ENCODE measurements at places on chromosomes 11 and 22.

GRCh38 chr22:44543781-44544477 is 45.9 kb upstream of the RTL6 start:
- DNase-seq = no peak

DNA sequence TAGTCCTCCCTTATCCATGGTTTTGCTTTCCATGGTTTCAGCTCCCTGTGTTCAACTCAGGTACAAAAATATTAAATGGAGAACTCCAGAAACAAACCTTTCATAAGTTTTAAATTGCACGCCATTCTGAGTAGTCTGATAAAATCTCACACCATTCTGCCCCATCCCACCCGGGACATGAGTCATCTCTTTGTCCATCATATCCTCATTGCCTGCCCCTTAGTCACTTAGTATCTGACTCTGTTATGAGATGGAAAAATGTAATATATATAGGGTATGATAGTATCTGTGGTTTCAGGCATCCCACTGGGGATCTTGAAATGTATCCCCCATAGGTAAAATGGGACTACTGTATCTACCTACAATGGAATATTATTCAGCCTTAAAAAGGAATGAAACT is 35.5 kb upstream of the FGF3 start:
- DNase-seq = no peak

DNA sequence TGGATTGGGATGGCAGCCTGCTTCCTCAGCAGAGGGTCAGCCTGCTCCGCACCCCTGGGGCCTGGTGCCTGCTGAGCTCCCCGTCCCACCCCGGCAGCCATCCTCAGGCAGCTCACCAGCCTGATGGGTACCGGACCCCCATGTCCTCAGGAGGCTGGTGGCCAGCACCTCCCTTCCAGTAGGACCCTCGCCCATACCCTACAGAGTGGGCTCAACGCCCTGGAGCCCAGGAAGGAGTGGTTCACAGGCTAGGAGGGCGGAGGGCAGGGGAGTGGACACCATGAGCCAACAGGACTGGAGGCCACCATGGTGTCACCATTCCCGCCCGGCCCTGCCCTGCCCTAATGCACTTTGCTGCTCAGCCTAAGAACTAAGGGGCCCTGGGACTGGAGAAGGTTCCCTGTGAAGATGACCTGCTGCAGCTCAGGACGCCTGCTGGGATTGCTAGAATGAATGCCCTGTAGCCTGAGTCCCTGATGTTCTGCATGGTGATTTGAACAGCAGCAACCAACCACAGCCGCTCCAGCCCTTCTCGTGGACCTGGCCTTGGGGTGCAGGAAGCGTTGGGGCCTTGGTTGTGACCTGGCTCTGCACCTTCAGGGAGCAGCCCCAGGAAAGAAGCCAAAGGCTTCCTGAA is 1080.8 kb downstream of the BRD1 start:
- DNase-seq = no peak

- no peak for DNase-seq
These were observed 574 bp downstream of the PRSS23 start for GRCh38 chr11:86800960-86801272.

- DNase-seq = no peak
These were observed 33.1 kb upstream of the TP53I11 start for GRCh38 chr11:44983786-44984185.

GRCh38 chr22:44074337-44074984 is 50.4 kb downstream of the PARVB start:
- no peak for DNase-seq

GRCh38 chr11:134794192-134794591 is 382.1 kb upstream of the B3GAT1 start:
- no peak for DNase-seq

- DNase-seq = no peak
These were observed 1032.7 kb upstream of the TENM4 start for GRCh38 chr11:80473562-80473961.

- no peak for DNase-seq
These were observed 40.2 kb upstream of the SLC25A1 start for GRCh38 chr22:19218541-19219233.

- no peak for DNase-seq
These were observed 107.7 kb downstream of the ELP4 start for GRCh38 chr11:31617246-31617645.

- no peak for DNase-seq
These were observed 177.2 kb upstream of the MTMR2 start for GRCh38 chr11:96101146-96101545.

GRCh38 chr11:46120346-46121300 is 631 bp downstream of the PHF21A start:
- DNase-seq = peak; percentile 69

- no peak for DNase-seq
These were observed 258.9 kb downstream of the BRD1 start for GRCh38 chr22:49568751-49569285.

- DNase-seq = no peak
These were observed 39.7 kb downstream of the FAT3 start for GRCh38 chr11:92264350-92264749.

DNA sequence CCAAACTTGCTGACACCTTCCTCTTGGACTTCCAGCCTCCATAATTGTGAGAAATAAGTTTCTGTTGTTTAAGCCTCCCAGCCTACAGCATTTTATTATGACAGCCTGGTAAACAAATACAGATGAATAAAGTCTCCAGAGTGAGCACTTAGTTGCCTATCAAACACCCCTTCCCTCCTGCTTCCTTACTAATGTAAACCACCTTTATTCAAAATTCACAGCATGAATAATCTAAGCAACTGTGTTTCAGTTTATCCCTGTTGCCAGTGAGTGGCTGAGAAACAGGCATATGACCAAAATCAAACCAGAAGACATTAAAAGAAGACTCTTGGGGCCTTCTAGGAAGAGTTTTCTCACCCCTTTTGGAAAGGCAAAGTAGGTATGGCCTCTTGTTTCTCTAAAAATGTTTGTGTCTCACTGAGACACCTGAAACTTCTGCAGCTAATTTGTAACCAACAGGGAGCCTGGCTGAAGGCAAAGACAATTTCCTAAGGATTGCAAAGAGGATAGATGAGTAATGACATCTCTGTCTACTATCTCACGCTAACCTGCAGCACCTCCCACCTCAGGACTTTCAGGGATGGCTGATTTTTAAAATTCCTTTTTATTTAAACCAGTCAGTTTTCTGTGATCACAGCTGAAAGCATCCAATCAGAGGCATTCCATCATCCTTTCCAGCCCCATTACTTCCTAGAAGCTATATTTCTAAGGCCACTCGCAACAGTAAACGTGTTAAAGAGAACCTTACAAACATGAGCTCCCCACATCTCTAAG is 61.4 kb upstream of the LRRC55 start:
- no peak for DNase-seq

GRCh38 chr22:30094804-30095203 is 14.5 kb downstream of the HORMAD2 start:
- DNase-seq = no peak

- no peak for DNase-seq
These were observed 69.1 kb downstream of the ADM start for GRCh38 chr11:10373929-10374328.

DNA sequence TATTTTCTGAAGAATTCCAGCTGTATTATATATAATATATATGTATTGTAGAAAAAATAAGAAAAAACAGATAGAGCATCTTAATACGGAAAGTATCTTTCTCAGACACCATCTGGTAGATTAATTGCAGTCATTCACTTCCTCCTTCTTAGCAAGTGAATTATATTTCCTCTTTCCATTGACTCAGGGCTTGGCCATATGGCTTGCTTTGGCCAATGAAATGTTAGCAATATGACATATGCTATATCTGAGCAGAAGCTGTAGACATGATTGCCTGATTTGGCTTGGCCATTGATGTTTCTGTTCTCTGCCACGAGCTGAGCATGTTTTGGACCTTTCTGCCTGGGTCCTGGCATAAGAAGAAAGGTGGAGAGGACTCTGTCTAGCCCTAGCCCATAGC is 34.4 kb upstream of the ZBED5 start:
- DNase-seq = no peak

GRCh38 chr11:62577046-62577714 is 3.5 kb upstream of the EEF1G start:
- no peak for DNase-seq

DNA sequence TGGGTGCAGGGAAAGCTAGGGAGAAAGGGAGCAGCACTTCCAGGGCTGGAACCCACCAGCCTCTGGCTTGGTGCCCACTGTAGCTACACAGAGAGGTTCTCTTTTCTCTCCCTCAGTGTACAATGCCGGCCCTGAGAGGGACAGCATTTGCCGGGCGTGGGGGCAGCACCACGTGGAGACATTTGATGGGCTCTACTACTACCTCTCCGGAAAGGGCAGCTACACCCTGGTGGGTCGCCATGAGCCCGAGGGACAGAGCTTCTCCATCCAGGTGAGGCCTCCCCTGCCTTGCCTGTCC is 6.1 kb downstream of the OTOG start:
- DNase-seq = no peak

DNA sequence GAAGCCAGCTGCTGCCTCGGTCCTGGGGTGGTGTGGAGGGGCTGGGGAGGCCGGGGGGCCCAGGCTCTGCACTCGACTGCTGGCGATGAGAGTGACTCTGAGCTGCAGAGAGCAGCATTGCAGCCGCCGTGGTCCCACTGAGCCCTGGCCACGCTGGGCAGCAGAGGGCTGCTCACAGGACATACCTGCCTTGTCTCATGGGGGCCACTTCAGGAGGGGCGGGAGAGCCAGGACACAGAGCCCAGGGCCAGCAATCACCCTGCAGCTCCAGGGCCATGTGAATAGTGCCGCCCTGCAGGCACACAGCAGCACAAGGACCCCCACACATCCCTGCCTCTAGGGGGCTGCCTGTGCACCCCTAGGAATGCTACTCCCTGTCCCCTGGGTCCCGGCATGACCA is 147.0 kb downstream of the CRYBB2 start:
- DNase-seq = no peak
